Hair follicular keratinocyte (primary cell): ENCODE measurements at places on chromosomes 12 and 14. TPM values are rescaled to one million over a fixed set of nuclear protein-coding genes. Genes with fewer than 3 reads are reported as not detected.

The EML1 gene
- 0.86 and 2.2 TPM in 2 replicates for total RNA-seq

The MYH6 gene
- not detected in 2 replicates for total RNA-seq

The ITGB7 gene
- total RNA-seq, result 0.04 and 1.6 TPM in 2 replicates

The OTOGL gene
- 0.11 TPM in 1 of 2 replicates, not detected in the other for total RNA-seq

The TAS2R42 gene
- not detected in 2 replicates for total RNA-seq

The EXOC3L4 gene
- total RNA-seq, result not detected in 2 replicates

The TMEM229B gene
- total RNA-seq, result 3.0 and 3.1 TPM in 2 replicates

The CCDC197 gene
- total RNA-seq, result not detected in 2 replicates

The PPM1H gene
- total RNA-seq, result not detected in 2 replicates

The MANSC1 gene
- 4.6 and 5.2 TPM in 2 replicates for total RNA-seq

The SCN8A gene
- 0.23 and 0.30 TPM in 2 replicates for total RNA-seq

The BMP4 gene
- total RNA-seq, result 0.91 TPM in 1 of 2 replicates, not detected in the other

The SIRT4 gene
- 0.49 and 0.62 TPM in 2 replicates for total RNA-seq

The PZP gene
- total RNA-seq, result 0.08 TPM in 1 of 2 replicates, not detected in the other

The GPRC5A gene
- 1.2 and 1.4 TPM in 2 replicates for total RNA-seq

The PLEKHG7 gene
- total RNA-seq, result not detected in 2 replicates

The FAM186B gene
- total RNA-seq, result 0.08 and 0.15 TPM in 2 replicates
